ENCODE measurements at places on chromosomes 3 and 15. TPM values are rescaled to one million over a fixed set of nuclear protein-coding genes. Genes with fewer than 3 reads are reported as not detected.

GPR171 gene
- total RNA-seq: 10.6 TPM

CPN2 gene
- not detected for total RNA-seq

MUC13 gene
- under 0.01 TPM for total RNA-seq

CLRN1 gene
- not detected for total RNA-seq

GOLIM4 gene
- total RNA-seq: 3.6 TPM

STARD9 gene
- 4.0 TPM for total RNA-seq

ACKR2 gene
- total RNA-seq: 0.10 TPM

ATP13A4 gene
- 1.2 TPM for total RNA-seq

RPL22L1 gene
- 131 TPM for total RNA-seq

UNC13C gene
- under 0.01 TPM for total RNA-seq

LRRN1 gene
- 1.3 TPM for total RNA-seq

A4GNT gene
- total RNA-seq: not detected

CHRNA5 gene
- 0.52 TPM for total RNA-seq

STOML1 gene
- 2.2 TPM for total RNA-seq

GOLGA8M gene
- total RNA-seq: 1.2 TPM

CPEB1 gene
- total RNA-seq: not detected

TGM5 gene
- total RNA-seq: not detected

ILDR1 gene
- total RNA-seq: 0.21 TPM

AGTR1 gene
- total RNA-seq: 0.10 TPM

BFSP2 gene
- not detected for total RNA-seq

FBXL2 gene
- 0.10 TPM for total RNA-seq

CCDC54 gene
- total RNA-seq: not detected

LRRC2 gene
- 0.10 TPM for total RNA-seq

GPR149 gene
- total RNA-seq: not detected

OR5K2 gene
- not detected for total RNA-seq

FOXL2 gene
- total RNA-seq: not detected

EIF4E3 gene
- total RNA-seq: 21.1 TPM

Data from mononuclear cell (primary cell).